NCI-H2171 (cell line): ENCODE measurements at places on chromosomes 16 and 17.

- no peak for DNase-seq
These were observed 101.4 kb downstream of the ITFG1 start for GRCh38 chr16:47359478-47359877.

DNA sequence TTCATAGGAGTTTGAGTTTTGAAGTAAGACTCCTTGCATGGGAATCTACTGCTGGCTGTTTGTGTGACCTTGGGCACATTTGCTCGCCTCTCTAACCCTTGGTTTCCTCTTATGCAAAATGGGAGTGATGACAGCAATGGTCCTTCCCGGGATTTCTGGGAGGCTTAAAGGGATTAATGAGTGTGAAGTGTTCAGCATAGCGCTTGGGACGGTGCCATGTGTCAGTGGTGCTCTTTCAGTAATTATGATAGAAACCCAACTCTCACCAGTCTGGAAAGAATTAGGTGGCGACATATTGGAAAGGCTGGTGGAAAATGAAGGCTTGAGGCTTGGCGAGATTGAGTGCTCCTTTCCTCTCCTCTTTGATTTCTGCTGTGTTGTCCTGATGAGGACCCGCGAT, 429.2 kb upstream of the EEF2KMT start:
- DNase-seq: no peak

DNA sequence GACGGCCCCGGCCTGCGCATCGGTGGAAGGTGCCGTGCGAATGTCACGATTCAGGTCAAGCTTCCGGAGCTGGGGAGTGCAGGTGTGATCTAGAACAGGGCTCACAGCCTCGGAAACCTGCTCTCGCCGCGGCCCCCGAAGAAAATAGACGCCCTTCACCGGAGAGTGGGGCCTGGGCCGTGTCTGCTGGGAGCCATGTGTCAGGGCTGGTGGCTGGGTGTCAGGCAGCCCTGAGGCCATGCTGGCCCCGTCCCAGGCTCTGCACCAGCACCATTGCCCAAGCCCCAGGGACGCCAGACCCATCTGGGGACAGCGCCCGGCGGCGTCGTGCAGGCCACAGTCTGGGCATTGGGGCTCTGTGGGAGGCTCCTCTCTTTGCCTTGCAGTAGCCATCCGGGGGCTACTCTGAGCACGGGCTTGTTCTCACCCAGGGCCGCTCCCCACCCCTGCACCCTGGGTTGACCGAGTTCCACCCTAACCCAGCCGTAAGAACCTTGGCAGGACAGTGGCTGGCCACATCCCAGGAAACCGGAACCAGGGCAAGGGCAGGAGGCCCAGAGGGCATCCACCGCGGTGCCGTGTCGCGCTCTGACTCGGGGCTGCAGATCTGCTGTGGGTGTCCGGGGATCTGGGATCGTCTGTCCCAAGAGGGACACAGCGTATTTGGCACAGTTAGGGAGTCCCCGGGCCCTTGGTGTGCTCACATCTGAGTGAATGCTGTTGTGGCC, 5.3 kb upstream of the NUDT16L1 start:
- no peak for DNase-seq

DNA sequence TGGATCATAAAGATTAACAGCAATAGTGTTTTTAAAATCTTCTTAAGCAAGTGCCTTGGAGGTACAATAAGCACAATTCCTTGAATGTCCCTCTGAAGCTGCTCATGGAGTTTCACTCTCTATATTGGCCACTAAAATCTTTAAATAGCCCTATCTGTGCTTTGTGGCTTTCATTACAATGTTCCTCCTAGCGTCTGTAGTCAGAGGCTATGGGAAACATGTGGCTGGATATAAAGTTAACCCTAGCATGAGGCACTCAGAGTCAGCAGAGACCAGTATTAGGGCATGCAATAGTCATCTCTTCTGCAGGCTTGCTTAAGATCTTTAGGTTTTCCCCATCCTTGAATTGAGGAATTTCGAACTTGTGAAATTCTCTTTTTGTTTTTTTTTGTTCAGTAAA, 668.2 kb downstream of the CDH11 start:
- no peak for DNase-seq

- no peak for DNase-seq
These were observed 18.8 kb downstream of the NCBP3 start for GRCh38 chr17:3827124-3827773.

DNA sequence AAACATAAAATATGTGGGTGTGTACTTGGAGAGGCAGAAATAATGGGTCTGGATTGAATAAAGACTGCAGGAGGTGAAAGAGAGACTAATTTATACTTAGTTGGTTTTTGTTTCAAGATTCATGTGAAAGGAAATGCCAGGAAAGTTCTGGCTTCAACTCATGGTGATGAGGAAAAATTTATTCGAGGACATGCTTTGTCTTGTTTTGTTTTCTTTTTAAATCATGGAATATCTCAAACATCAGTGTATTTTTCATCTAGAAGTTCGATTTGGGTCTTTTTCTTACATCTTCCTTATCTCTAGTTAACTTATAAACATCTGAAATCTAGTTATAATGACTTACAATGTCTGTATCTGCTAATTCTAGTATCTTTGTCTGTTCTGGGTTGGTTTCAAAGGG, 115.1 kb downstream of the CDK5R1 start:
- no peak for DNase-seq

GRCh38 chr17:75514919-75515495, 330 bp downstream of the CASKIN2 start:
- no peak for DNase-seq
